NCI-H1930 (cell line): ENCODE measurements at places on chromosomes 6 and 20.

DNA sequence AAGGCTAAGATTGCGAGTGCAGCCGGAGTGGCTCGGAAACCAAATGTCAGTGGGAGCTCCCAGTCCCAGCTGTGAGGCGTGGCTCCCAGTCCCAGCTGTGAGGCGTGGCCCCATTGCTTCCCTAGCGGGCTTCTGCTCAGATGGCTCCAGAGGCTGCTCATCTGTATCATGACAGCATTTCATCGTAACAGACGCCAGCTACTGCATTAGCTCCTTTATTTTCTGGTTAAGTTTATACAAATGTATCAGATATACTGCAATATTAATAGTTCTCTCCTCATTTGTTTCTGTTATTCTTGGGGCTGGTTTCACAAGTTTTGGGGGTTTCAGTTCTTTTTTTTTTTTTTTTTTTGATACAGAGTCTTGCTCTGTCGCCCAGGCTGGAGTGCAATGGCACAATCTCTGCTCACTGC lies 34.7 kb upstream of the TBXT start:
- DNase-seq: no peak

- DNase-seq: no peak
Observed at GRCh38 chr20:53736122-53736756, 142.6 kb upstream of the ZNF217 start.

DNA sequence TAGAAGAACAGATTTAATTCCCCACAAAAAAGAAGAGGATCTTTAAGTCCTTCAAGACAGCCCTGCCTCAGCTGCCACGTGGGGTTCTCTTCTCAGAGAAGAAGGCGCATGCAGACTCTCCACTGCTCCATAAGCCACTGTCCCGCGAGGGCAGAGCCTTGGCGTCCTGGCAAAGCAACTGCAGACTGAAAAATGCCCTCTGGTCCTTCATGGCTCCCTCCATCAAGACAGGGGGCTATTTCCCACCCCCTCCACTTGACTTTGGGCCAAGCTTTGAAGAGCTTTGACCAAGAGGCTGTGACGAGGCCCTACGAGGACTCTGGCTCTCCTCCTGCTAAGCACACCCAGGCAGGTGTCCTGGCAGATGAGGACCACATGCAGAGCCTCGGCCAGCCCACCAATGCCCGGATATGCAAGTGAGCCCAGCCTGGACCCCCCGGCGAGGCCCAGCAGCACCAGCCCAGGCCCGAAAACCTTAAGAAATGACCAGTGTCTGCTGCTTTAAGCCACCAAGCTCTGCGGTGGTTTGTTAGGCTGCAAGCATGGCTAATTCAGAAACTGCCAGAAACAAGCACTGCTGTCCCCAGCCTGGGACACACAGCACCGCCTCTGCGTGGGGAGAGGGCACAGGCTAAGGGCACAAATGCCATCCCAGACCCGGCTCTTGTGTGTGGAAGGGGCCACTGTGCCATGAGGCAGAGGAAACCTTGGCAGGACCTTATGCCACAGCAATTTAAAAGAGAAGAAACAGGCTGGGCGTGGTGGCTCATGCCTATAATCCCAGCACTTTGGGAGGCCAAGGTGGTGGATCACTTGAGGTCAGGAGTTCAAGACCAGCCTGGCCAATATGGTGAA lies 16.1 kb downstream of the GMEB2 start:
- DNase-seq: no peak

- DNase-seq: no peak
Observed at GRCh38 chr20:34942301-34942700, 13.3 kb downstream of the GSS start.
